ENCODE measurements at places on chromosomes 2 and 18. TPM values are rescaled to one million over a fixed set of nuclear protein-coding genes. Genes with fewer than 3 reads are reported as not detected.

DNA sequence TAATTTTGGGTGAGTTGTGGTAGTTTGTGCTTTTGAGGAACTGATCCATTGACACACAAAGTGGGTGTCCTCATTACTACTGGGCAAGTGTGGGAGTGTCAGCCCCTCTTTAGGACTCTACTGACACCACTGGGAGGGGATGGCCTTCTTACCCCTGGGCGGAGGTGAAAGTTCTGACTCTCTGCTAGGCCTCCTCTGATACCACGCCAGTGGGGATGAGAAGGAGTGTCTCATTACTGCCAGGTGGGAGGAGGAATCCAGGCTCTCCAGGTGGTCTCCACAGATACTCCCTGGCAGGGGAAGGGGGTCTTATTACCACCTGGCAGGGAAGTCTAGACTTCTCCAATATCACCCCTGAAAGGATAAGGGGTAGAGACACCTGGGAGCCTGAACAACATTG lies 9.1 kb downstream of the LCLAT1 start:
- DNase-seq: peak; percentile 31

ADD2 gene
- total RNA-seq: 124 TPM

DNA sequence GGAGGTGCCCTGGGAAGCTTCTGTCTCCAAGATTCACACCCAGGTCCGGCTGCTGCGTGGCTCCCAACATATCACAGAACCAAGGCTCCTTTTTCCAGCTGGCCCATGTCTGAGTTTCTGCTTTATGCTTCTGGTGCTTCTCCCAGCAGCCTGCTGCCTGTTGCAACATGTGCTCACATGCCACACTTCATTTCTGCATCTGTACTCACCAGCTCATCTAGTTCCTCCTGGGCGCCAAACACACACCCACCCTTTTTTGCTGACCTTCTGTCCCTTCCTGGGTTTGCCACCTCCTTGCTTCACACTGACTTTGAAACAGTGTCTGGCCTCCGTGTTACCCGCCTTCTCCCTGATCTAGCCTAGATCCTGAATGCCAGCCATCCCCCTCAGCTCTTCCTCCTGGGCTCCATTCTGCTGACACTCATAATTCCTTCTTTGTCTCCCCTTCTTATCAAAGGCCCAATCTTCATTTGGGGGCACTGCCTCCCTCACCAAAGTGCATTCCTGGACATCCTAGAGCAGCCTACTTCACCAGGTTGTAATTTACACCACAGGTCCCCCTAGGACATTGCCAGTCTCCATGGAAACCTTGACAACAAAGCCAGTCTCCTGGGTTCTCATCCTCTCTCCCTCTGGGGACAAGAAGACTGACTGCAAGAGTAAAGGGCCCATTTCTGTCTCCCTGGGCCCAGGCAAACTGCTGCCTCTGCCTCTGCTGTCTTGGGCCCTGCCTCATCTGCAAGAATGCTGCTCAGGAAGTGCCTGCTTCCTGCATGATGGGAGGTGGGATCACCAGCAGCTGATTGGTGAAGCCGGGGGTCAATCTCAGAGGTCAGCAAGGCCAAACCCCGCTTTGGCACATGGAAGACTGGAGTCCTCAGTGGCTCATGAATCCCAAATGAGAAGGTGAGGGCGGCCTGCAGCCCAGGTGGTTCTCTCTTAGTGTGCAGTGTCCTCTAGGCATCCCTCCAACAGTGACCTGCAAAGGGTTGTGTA lies 13.9 kb upstream of the PROM2 start:
- no peak for DNase-seq

DNA sequence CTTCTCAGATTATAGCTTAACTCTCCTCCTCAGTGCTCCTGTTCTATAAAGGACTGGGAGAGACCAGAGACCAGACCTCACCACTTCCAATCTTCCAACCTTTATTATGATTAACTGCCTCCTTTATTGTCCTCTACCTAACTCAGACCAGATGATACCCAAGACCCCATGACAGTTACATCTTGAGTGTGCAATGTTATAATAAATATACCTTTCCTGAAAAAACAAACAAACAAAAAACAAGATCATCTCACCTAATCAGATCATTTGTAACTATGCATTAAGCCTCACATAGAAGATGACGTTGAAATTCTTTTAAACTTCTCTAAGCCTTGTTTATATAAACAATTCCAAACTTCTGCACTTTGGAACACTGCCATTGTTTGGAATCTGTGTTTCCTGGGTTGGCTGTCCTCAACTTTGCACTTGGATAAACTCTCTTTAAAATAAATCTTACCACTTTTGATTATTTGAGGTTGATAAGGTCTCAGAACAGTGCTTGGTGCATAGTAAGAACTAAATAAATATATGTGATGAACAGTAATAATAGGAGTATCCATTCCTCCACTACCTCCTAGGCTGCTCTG lies 342.7 kb downstream of the TDRD15 start:
- no peak for DNase-seq

GRCh38 chr2:97737421-97738178 lies 24.2 kb downstream of the ZAP70 start:
- DNase-seq: no peak

DNA sequence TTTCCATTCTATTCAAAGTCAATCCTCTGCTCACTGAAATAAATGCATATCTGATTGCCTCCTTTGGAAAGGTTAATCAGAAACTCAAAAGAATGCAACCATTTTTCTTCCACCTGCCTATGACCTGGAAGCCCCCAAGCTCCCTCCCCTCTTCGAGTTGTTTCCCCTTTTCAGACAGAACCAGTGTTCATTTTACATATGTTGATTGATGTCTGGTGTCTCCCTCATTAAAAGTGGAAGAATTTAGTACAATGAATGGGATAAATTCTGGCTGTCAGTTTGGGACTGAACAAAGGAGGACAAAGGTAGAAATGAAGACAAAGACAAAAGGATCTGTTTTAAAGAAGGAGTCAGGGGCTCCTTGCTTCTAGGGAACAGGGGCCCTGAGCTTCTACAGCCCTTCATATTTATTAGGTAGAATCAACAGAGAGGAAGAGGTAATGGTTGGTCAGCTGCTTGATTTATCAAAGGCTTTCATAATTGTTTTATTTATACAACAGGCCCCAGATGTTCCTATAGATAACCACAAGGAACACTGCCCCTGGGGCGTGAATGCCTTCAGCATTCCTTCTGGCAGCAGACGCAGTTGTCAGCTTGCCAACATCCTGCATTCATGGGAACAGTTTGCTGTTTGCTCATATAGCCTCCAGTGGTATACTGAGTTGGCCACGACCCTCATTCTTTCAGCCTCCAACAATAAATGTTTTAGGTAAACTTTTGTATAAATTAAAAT lies 949.8 kb upstream of the LRATD1 start:
- no peak for DNase-seq

DNA sequence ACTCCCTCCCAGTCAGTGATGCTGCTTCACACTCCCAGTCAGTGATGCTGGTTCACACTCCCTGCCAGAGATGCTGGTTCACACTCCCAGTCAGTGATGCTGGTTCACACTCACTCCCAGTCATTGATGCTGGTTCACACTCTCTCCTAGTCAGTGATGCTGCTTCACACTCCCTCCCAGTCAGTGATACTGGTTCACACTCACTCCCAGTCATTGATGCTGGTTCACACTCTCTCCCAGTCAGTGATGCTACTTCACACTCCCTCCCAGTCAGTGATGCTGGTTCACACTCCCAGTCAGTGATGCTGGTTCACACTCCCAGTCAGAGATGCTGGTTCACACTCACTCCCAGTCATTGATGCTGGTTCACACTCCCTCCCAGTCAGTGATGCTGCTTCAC lies 34.3 kb upstream of the KCNG2 start:
- DNase-seq: no peak

PLGLB1 gene
- 1.2 TPM for total RNA-seq

DNA sequence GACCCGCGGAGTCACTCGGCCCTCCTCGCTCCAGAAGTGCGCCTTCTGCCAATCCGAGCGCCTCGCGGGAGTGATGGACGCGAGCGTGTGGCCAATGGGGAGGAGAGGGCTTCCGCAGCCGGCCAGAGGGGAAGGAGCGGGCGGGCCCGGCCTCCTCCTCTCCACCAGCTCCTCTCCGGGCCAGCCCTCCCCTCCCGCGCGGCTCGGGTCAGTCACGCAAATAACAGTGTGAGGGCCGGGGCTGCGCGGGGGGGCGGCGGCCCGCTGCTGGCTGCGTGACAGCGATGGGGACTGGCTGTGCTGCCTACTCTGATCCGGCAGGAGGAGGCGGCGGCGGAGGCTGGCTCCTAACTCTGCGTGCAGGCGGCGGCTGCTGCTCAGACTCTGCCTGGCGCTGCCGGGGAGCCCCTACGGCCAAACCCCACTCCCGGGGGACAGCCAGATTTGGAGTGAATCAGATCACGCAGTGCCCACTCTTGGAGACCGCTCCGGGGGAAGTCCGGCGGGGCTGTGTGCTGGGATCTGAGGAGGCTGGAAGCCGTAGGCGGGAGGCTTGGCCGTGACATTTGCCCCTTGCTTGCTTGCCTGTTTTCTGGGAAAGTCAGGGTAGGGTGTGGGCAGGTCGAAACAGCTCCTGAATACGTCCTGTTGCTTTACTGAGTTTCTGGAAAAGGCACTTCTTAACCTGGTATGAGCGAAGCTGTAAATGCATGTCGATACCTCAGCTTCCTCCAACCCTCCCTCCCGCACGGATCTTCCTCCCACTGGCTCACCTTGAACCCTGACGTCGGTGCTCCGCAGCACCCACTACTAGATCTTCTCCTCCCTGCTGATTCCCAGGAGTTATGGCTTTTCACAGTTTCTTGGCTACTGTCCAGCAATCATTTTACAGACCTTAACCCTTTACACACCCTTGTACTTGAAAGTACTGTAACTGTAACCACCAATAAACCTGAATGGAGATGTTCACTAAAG lies 97.9 kb upstream of the SERTAD2 start:
- no peak for DNase-seq

DNA sequence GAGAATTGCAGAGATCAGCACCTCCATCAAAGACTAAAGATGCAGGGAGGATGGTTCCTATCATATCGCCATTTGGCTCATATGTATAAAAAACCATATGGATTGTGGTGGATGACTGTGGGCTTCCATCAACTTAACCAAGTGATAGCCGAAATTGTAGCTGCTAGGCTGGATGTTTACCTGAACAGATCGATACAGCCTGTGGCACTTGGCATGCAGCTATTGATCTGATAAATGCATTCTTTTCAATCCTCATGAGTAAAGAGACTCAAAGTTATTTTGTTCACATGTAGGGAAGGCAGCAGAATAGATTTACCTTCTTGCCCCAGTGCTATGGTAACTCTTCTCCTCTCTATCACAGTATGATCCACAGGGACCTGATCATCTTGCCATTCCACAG lies 18.5 kb downstream of the CHCHD5 start:
- DNase-seq: no peak

ADGRF3 gene
- 0.09 TPM for total RNA-seq

DNA sequence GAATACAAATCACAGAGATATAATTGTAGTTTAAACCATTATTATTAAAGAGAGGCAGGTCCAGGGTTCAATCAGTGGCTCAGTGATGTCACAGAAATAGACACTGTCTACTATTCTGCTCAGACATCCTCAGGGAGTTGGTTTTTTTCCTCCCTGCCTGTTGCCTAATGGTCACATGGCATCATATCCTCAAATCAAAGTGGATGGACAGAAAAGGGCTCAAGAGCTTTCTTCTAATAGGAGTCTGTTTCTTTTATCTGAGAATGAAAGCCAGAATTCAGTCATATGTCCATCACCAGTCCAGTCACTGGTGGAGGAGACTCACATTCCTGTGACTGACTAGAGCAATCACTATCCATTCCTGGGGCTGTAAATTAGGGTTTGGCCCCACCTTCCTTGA lies 27.9 kb upstream of the EPC2 start:
- no peak for DNase-seq

- no peak for DNase-seq
These were observed 117.2 kb downstream of the UXS1 start for GRCh38 chr2:106076941-106077340.

DNA sequence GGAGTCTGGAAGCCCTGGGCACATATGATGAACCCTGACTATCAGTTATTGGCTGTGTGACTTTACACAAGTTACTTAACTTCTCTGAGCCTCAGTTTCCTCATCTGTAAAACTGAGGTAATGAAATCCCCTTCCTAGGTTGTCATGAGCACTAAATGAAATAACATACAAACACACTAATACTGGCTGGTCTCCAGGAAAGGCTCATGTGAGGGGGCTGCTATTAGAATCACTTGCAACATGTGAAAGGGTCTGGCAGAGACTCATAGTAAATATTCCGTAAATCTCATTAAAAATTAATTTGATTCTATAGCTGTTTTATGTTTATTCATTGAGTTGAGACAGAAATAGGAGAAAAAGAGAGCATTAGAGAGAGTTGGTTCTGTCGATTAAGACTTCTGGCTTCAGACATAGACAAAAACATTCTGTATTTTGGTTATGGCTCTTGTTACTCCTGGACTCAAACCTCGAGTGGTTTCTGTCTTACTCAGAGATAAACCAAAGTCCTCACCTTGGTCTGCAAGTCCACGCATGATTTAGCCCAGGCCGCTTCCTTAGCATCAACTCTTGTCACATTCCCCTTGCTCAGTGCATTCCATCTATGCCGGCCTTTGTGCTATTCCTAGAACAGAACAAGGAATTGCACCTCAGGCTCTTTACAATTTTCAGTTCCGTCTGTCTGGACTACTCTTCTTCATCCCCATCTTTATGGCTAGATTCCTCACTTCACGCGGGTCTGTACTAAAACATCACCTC lies 139.1 kb downstream of the NXPH2 start:
- no peak for DNase-seq

DNA sequence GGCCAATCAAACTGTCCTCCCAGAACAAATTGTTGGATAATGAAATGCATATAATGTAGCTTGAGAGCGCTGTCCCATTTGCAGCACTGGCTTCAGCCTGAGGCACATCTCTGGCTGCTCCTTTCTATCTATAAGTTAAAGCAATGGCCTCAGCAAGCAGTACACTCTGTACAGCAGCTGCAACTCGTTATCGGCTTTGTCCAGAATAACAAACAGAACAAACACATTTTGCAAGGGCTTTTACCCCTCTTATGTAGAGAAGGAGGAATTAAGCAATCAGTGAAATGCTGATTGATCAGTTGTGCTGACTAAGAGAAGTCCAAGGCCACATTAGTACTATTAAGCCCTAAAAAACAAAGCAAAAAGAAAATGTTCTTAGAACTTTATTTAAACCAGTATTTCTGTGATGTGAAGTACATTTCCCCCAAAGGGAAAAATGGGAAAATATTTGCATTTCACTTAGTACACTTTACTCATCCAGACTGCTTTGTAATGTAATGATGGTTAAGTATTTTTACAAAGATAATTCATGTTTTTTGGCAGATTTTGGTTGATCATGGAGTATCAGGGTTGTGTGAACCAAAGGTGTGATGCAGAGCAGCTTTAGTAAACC lies 15.0 kb upstream of the CPS1 start:
- no peak for DNase-seq

TTN gene
- 0.59 TPM for total RNA-seq

- DNase-seq: peak; percentile 24
These were observed 1.3 kb downstream of the HDAC4 start for GRCh38 chr2:239399433-239399920.

GRCh38 chr2:151849413-151850010 lies 21.3 kb upstream of the ARL5A start:
- DNase-seq: no peak

SKA1 gene
- total RNA-seq: 20.6 TPM

ZFAND2B gene
- 16.4 TPM for total RNA-seq

GRCh38 chr2:96524482-96525210 lies 11.9 kb upstream of the ARID5A start:
- DNase-seq: no peak

GRCh38 chr2:19631871-19632270 lies 269.9 kb downstream of the TTC32 start:
- no peak for DNase-seq

NEURL3 gene
- total RNA-seq: not detected

COL5A2 gene
- 10.5 TPM for total RNA-seq

GRCh38 chr2:109231996-109232705 lies 103.1 kb downstream of the SH3RF3 start:
- DNase-seq: no peak
